ENCODE measurements at places on chromosomes 5 and 9. TPM values are rescaled to one million over a fixed set of nuclear protein-coding genes. Genes with fewer than 3 reads are reported as not detected.

The CER1 gene
- total RNA-seq, result not detected

The LCP2 gene
- total RNA-seq, result 12.3 TPM

DNA sequence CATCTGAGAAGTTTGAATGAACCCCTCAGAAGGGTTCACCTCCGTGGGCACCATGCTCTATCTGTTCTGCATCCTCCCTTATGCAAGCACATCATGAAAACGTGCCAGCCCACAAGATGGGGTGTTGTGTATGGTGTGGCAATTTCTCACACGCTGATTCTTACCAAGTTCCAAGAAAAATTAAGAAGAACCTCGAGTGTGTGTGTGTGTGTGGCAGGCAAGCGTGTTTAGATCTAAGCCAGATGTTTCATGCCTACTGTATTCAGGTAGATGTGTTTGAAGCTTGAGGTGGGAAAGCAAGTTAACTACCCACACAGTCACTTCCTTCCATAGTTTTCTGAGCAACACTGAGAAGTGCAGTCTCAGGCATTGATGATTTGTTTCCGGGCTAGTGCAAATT is 77.7 kb upstream of the GNA14 start:
- no peak for DNase-seq

GRCh38 chr9:136982232-136983051 is at the start of gene LCNL1:
LCNL1 (plus strand) TSS chr9:136982993; CDS start chr9:136983587, 594 bp downstream.
- DNase-seq, result no peak

DNA sequence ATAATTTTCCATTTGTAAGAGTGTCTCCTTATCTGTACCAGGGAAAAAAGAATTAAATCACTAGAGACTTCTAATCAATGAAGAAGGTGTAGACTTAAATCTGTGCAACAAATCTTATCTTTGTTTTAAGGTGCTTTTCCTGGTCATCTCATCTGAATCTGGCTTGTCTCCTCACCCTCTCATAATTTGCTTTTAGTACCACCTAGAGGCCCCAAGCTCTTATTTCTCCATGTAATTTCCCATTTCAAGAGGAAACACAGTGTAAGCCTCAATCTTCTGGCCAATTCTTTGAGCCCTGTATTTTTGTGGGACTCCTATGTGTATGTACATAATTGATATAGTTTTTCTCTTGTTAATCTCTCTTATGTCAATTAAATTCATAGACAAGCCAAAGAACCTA is 1975.3 kb upstream of the CDH6 start:
- DNase-seq, result no peak

- DNase-seq, result no peak
These were observed 152.7 kb upstream of the SGCD start for GRCh38 chr5:156174225-156174624.

DNA sequence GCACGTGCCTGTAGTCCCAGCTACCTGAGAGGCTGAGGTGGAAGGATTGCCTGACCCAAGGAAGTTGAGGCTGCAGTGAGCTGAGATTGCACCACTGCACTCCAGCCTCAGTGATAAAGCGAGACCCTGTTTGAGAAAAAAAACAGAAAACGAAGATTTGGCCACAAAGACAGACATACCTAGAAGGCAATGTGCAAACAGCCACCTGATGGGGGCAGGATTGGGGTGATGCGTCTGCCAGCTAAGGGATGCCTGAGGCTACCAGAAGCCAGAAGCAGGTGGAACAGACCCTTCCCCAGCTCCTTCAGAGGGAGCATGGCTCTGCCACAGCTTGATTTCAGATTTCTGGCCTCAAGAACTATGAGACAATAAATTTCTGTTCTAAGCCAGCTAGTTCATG is 2.9 kb downstream of the HIGD2A start:
- no peak for DNase-seq

- DNase-seq, result no peak
These were observed 164.9 kb upstream of the ZNF618 start for GRCh38 chr9:113711251-113711650.

- DNase-seq, result no peak
These were observed 33.0 kb downstream of the FGF10 start for GRCh38 chr5:44356231-44356630.

DNA sequence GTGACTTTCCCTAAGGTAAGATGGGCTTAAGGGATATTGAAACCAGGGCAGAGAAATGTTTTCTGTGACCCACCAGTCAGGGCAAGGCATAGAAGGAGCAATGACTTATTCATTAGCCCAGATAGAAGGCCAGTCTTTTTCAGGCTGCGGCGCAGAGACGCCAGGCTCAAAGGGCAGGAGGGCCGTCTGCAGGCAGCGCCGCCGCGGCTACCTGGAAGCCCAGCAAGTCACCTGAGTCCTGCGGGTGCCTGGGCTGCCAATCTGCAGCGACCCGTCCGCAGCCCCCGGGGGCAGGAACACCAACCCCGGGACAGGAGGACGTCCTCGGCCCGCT is 322 bp upstream of the SH3GL2 start:
- DNase-seq, result no peak

GRCh38 chr9:23849379-23850035 is 23.5 kb upstream of the ELAVL2 start:
- DNase-seq, result no peak

DNA sequence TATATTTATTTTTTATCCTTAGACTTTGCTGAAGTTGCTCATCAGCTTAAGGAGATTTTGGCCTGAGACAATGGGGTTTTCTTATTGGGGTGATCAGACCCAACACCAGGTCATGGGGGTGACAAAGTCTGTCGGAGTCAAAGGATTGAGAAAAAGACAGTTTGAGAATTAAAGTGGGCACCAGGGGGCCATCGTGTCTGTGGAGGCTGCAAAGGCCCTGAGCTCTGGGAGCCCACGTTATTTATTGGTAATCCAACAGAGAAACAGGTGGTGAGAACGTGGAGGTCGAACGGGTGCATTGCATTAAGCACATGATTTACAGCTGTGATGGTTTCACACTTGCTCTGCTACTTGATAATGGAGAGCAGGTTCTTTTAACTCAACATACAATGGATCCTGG is 102.5 kb upstream of the CDH10 start:
- no peak for DNase-seq
